NCI-H2081 treated with DMSO at 0.1 percent for 48 hours (cell line): ENCODE measurements at places on chromosomes 16 and 17.

GRCh38 chr17:48429638-48430586 lies at the start of gene SKAP1:
TSS of gene SKAP1 (minus strand) at chr17:48430214.
- no peak for DNase-seq

DNA sequence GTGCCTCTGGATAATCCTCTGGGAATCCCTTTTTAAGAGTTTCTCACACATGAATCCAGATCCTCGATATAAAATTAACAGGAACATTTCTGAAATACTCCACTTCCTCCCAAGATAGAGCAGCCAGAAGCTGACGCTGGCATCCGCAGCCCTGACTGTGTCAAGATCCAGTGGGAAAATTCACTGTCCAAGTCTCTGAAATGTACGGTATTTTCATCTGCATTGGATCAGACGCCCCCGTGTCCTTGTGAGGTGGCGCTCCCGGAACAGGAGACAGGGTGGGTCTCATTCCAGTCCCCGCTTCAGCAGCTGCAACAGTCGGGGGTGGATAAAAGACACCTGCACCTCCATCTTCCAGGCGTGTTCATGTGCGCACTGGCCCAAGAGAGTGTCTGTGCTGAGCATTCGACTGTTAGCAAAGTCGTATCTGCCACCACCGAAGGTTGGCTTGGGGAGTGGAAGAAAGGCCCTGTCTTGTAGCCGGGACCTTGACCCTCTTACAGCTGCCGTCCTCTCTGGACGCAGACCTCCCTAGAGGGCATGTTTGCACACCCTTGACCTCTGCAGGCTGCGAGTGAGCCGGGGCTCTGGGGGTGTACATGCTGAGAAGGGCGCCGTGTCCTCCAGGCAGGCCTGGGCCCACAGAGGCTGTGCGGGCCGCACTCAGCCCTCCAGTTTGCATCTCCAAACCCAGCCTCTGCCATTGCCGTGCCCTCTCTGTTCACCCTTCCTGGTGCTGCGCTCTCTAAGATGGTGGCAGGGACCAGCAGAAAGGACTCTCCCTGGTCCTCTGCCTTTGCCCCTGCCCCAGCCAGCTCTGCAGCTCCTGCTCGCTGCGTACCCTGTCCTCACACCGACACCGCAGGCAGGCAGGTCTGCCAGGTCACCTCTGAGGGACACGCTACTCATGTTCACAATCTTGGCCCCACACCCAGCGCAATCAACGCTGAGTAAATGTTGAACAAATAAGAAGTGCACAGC lies 72.0 kb upstream of the CHMP6 start:
- DNase-seq, result no peak

GRCh38 chr16:49464877-49465504 lies 91.4 kb downstream of the C16orf78 start:
- no peak for DNase-seq

GRCh38 chr16:79392081-79392480 lies 208.5 kb downstream of the MAF start:
- no peak for DNase-seq

DNA sequence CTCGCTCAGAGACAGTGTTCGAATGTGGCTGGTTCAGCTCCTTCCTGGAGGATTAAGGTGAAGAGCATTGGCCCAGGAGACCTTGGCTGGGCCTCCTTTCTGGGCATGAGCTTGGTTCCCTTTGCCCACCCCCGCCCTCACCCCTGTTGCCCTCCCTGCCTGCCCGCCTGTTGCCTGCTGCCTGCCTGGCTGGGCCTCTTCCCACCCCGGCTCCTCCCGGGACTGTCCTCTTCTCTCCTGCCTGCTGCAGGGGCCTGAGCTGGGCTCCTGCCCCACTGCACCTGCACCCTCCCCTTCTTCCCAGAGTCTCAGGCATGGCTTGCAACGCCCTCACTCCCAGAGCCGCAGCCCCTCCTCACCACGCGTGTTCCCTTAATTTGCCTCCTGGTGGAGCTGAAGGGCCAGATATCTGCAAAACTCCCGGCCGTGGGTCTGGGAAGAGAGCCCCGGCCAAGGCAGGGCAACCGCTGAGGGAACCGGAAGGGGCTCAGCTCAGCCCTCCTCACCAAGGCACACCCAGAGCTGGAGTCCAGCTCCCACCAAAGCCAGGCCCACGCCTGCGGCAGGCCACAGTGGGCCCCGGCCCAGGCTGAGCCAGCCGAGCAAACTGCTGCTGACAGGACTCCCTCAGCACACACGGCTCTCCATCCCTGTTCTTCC lies 31.2 kb downstream of the MNT start:
- no peak for DNase-seq

DNA sequence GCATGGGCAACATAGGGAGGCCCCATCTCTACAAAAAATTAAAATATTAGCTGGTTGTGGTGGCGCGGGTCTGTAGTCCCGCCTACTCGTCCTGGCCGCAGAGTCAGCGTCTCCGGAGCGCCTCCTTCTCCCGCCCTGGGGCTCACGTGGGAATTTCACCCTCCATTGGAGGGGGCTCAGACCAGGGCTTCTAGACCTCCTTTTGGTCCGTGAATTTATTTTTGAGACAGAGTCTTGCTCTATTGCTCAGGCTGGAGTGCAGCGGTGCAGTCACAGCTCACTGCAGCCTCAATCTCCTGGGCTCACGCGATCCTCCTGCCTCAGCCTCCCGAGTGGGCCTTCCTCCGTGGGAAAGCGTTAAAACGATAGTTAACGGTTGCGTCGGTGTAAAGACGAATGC lies 394 bp upstream of the NME4 start:
- DNase-seq, result no peak

DNA sequence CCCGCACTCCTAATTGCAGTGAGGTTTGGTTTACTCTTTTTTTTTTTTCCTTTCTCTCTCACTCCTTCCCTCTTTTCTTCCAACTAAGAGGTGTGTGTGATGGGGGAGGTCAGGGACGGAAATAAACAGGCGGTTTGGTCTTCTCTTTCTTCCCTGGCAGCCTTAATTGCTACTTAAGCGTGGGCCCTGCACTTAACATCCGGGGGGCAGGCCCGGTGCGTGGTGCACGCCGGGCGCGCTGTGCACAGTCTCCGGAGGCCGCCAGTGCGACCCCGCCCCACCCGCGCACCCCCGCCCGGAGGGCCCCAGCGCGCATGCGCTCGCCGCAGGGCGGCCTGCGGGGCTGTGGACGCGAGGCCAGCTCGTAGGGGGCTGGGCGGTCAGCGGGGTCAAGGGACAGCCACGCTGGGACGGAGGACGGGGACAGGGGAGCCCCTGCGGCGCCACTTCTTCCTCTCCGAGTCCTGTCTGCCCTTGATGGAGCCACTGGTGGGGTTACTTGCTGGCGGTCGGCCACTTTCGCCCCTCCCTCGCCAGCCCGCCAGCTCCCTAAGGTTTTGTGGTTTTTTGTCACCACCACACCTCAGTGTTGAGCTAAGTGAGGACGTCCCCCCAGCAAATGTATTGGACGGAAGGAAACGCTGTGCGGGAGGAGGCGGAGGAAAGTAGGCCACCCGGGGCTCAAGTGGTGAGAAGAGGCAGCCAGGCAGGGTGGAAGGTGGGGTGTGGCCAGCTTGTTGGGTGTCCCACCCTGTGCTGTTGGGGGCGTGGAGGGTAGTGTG lies 120.9 kb downstream of the MRM1 start:
- no peak for DNase-seq

DNA sequence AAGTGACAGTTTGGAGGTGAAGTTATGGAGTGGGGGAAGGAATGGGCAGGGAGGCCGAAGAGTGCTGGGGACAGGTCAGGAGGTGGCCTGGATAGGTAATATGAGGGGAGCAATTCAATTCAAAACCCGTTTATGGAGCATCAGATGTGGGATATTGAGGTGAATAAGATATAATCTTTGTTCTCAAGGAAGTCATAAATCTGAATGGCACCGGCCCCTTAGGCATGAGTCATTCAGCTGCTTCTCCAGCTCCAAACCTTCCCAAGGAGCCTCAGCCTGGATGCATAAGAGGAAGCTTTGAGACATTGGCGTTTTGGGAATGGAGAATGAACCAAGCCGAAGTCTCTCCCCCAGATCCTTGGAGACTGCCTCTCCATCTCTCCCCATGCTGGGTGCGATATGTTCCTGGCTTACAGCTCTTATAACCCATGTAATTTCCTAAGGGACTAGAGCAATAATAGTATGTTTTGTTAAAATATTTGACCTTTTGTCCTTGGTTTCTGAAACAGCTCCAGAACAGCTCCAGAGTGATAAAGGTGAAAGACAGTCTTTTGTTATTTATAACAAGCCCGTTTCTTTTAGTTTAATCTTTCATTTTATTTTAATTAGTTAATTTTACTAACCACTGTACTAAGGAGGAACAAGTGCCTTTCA lies 1.7 kb downstream of the TUBG2 start:
- DNase-seq, result no peak

DNA sequence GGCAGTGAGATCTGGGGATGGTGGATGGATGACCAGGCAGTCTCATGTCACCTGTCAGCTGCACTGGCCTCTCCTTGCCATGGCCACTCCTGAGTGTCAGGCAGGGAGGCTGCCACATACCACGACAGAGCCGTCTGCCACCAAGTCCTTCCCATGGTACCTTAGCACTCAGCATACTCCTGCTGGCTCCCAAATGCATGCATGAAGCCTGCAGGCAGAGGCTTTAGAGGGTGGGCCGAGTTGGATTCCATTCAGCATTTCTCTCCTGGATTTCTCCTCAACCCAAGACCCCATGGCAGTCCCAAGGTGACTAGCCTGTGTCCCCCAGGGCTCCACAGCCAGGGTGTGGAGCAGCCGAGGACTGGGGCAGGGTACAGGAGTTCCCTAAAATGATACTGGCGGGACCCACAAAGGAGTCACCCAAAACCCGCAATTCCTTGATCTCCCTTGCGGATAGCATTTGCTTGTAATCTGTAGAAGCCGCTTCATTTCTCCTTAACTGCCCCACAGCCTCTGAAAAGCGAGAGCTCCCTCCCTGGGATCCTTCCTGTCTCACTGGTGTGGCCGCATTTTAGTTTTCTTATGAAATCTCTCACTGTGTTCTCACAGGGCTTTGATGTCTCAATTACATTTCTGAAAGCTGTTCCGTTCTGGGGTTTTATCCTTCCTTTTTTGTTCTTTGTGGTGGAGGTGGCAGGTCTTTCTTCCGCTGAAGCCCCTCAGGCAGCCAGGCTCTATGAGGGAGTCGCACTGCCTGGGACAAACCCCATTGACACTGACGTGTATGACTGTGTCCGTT lies 141.4 kb downstream of the SOCS1 start:
- DNase-seq, result no peak

GRCh38 chr17:27579304-27579703 lies 51.7 kb upstream of the LGALS9 start:
- no peak for DNase-seq

- DNase-seq, result no peak
Observed at GRCh38 chr16:76294396-76295214, 17.4 kb downstream of the CNTNAP4 start.

DNA sequence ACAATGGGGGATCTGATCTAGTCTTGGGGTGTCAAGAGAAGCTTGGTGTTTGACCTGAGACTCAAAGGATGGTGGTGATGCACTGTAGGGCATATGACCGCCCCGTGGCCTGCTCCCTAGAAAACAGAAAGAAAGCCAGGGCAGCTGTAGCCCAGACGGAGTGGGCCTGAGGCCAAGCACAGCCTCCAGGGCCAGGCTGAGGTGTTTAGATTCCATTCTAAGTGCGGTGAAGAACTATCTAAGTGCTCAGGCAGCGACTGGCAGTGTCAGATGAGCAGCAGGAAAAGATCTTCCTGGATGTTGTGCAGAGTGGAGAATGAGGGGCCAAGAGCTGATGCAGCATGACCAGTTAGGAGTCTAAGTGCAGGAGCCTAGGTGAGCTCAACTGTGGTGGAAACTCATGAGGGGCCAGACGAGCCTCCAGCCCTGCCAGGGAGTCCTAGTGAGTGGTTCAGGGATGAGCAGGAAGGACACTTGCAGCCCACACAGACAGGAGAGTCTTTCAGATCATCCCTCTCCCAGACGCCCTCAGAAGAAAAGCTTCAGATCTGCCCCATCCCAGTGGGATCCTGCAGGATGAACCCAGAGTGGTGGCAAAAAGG lies 314.2 kb upstream of the CCL2 start:
- no peak for DNase-seq

- DNase-seq, result no peak
Observed at GRCh38 chr16:84532291-84532724, 27.8 kb upstream of the MEAK7 start.

DNA sequence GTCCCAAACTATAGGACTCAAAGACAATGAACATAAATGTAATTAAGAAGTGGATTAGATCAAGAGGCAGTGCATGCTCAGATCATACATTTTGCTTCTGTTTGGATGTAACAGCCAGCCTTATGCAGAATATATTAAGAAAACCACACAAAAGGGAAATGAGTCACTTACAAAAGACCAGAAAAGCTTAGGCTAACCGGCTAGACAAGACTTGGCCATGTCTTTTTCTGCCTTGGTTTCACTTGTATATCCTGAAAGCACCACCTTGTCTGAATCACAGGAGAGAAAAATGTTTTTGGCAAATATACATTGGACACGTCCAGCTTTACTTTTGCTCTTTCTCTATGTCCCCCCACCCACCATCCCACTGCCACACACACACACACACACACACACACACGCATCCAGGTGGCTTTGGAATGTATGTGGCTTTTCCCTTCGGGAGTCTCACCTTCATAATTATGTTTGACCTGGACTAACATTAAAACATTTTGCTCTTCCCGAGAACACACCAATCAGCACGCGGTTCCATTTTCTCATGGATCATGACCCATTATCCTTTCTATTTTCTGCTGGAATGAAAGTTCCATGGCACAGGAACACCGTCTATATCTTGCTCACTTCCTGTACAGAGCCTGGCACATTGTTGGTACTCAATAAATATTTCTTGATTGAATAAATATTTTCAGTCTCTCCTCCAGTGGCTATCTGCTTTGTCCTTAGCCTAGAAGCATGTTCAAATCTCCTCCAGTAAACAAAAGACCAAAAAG lies 64.6 kb downstream of the CDK5R1 start:
- no peak for DNase-seq

DNA sequence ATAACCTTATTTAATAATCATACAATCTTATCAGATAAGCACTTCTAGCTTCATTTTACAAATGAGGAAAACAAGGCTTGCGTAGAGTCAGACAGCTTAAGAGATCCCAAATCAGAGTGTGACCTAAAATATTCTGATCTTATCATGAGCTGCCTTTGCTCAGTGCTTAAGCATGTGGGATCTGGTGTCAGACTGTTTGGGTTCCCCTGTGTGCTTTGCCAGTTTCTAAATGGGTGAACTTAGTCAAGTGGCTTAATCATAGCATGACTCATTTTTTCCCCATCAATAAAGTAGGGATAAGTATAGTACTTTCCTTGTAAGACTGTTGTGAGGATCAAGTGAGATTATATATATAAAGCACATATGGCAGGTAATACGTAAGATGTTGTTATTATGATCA lies 612.6 kb upstream of the C16orf82 start:
- no peak for DNase-seq
